ENCODE measurements at places on chromosomes 5 and 9. TPM values are rescaled to one million over a fixed set of nuclear protein-coding genes. Genes with fewer than 3 reads are reported as not detected.

Gene QRFP
- not detected for total RNA-seq

DNA sequence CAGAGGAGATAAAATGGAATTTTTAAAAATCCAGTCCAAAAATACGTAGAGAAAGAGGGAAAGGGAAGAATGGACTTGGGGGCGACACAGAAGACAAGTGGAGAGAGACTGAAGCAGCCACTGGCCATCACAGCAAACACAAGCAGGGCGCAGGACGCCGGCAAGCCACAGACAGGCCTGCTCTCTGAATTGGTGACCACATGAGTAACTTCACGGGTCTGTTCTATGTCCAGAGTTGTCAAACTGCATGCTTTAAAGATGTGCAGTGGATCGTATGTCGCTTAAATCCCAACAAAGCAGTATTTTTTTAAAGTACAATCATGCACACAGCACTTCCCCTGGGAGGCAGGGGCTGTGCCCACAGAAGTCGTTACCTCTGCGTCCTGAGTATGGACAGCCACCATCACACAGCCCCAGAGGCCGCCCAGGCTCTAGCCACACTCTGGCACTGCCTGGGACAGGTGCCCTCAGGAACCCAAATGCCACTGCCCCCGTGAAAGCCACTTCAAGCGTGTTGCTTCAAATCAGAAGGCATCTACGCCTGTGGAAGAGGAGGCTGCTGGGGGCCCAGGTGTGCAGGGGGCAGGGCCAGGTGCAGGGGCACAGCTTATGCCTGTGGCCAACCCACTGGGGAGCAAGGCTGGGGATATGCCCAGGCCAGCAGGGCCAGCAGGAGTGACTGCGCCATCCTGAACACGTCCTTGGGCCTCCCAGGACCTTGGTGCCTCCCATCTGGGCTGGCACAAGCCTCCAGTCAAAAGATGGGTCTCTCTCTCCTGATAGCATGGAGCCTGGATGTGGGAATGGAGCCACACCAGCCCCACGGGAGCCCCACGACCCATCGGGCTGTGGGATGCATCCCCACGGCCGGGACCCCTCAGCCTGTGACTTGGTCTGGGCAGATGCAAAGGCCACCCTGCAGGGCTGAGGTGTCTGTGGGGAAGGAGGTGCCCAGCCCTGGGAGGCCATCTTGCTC lies 5.9 kb upstream of the LRRC14B start:
- DNase-seq = no peak

DNA sequence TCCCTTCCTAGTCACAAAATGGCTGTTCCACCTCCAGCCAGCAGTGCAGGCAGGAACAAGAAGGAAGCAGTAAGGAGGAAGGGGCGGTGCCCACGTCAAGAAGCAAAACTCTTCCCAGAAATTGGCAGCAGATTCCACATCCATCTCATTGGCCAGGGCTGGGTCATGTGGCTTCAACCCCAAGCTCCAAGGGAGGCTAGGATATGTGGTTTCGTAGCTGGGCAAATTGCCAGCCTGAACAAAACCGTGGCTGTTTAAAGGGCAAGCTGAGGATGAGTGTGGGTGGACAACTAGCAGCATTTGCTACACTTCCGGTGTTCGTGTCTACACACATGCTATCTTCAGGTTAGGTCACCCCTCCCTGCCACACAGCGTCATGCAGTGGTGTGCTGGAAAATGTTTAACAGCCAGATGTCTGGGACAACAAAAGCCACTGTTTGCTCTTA lies 92.1 kb upstream of the MAP1B start:
- peak; percentile 45 for DNase-seq

DNA sequence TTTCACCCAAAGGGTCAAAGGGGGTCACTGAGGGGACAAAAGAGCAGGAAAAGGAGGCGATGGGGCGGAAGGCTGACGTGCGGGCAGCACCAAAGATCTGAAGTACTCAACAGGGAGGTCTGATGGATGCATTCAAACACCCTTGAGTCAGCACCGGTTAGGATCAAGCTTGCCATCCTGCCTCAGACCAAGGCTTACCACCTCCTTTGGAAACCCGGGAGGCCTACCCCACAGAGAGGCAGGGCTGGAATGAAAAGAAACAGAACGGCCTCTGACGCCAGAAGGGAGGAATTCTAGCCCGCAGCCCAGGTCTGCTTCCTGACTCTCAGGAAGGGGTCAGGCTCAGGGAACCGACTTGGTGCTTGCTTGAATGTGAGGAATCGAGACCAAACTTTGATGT lies 125.6 kb downstream of the PAPPA start:
- no peak for DNase-seq

DNA sequence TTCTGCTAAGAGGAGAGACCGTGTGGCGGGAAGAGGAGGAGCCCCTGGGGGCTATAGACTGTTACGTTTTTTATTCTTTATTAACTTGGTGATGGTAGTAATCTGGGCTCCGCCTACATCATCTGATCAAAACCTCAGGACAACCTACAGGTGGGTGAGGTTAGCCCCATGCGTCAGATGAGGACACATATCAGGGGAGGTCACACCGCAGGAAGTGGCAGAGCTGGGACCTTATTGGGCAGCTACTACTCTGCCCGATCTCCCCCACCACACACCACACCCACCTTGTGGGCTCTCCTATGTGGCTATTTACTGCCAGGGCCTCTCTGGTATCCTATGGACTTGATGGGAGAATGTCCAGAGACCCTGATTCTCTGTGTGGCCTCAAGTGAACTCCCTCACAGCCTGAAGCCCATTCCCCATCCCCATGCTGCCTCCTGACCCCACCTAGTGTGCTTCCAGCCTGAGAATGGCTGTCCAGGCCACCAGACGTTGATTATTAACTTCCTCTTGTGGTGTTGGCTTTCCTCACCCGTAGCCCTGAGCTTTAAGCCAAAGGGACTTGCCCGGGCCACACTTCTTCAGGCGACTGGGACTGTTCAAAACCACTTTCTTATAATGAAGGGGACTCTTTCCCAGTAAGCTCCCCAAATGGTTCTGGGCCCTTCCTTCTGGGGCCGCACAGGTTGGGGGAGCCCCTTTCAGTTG lies 8.2 kb downstream of the UNC5A start:
- DNase-seq = no peak

GRCh38 chr5:127031863-127032232 lies 1.5 kb upstream of the MARCHF3 start:
- no peak for DNase-seq

DNA sequence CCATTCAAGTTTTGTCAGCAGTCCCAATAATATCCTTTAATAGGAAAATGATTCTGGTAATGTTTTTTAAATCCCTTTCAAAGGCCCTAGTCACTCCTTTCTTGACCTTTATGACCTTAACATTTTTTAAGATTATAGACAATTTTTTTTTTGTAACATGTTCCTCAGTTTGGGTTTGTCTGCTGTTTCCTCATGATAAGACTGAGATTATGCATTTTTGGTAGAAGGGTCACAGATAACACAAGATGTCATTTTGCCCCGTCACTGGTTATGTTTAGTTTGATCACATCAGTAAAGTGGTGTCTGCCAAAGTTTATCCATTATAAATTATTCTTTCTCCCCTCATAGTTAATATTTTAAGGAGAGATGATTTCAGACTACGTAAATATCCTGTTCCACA lies 16.0 kb upstream of the PTPDC1 start:
- no peak for DNase-seq

Measured in ureter (tissue), 1 donor.